ENCODE measurements at places on chromosomes 16 and 17. TPM values are rescaled to one million over a fixed set of nuclear protein-coding genes. Genes with fewer than 3 reads are reported as not detected.

Gene KRT36
- total RNA-seq: not detected

- DNase-seq: peak; percentile 17
These were observed 265.9 kb downstream of the SLC39A11 start for GRCh38 chr17:72826602-72827001.

DNA sequence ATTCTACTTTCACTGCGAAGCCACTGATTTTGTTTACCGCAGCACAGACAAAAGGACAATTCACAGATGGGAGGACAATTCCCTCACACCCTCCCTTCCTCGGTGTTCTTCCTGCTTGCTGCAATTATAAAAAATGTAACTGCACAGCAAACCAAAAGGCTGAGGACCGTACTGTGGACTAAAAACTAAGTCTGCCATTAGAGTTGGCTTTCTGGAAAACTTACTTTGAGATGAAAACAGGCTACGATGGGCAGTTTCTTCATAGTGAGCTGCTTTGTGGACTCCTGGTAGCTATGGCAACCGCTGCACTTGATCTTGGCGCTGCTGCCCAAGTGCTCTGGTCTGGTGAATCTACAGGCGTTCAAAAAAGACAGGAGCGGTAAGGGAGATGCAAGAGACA is 35.2 kb downstream of the USP22 start:
- no peak for DNase-seq

- no peak for DNase-seq
These were observed 389 bp downstream of the DUS1L start for GRCh38 chr17:82065193-82065637.

All from Daoy (cell line).